ENCODE measurements at places on chromosomes 3 and 15. TPM values are rescaled to one million over a fixed set of nuclear protein-coding genes. Genes with fewer than 3 reads are reported as not detected.

- DNase-seq = no peak
Observed at GRCh38 chr15:42858540-42858939, 62.0 kb downstream of the TTBK2 start.

- no peak for DNase-seq
Observed at GRCh38 chr3:185846037-185846436, 21.2 kb upstream of the IGF2BP2 start.

DNA sequence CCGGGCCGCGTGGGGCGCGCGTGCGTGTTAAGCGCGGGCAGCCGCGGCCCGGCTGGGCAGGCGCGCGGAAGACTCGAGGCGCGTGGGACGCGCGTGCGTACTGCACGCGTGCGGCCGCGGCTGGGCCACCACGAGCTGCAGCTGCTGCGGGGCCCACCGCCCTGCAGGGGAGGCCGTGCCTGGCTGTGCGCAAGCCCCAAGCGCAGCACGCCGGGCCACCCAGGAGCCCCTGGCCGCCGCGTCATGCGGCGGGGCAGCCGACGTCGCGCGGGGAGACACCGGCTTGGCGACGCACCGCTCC, 590 bp upstream of the TRIM71 start:
- no peak for DNase-seq

DNA sequence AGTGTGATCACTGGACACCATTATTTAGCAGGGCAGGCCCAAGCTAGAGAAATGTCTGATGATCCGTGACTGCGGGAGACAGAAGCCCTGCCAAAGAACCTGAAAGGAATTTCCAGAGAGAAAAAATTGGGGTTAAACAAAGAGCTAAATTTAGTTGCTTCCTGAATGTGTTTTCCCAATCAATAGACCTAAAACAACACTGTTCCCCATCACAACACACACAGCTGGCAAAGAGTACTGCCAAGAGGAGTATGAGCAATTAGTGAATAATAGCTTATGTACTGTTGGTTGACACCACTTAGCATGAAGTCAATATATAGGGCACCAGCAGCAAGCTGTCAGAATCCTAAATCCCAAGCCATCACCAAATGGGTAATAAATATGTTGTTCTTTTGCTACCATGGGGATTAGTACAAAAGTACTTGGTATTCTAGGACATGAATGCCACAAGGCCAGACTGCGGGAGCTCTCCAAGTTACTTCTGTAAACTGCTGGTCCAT, 35.7 kb downstream of the CLK3 start:
- no peak for DNase-seq

DNA sequence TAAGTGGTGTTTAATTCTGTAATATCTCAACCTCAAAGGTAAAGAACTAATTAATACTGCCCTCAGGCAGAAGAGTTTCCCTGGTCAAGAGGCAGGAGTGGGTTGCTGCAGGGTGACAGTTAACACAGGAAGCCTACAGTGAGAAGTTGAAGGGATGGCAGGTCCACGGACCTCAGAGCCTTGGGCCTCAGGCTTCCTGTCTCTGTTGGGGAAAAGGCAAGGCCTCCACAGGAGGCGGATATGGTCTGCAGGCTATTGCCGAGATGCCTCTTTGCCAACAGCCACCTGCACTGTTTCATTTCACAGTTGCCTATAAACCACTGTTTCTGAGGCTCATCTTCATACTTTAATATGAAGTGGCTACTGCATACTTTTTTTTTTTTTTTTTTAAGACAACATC, 33.3 kb upstream of the RPN1 start:
- DNase-seq = no peak

GRCh38 chr15:41901431-41901830, 7.6 kb upstream of the SPTBN5 start:
- no peak for DNase-seq

DNA sequence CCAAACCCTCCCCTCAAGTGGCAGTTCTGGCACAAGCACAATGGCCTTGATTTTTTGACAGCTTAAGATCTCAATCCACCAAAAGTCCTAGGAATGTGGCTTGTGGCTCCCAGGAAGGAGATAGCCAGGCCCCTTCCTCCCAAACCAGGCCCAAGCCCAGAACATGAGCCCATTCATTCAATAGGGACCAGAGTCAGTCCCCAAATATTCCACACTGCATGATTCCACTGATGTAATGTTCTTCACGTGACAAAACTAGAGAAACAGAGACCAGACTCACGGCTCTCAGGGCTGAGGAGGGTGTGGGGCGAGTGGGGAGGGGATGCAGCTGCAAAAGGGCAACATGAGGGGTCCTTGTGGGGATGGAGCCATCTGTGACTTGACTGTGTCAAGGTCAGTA, 25.5 kb downstream of the ABTB1 start:
- DNase-seq = peak; percentile 17

DNA sequence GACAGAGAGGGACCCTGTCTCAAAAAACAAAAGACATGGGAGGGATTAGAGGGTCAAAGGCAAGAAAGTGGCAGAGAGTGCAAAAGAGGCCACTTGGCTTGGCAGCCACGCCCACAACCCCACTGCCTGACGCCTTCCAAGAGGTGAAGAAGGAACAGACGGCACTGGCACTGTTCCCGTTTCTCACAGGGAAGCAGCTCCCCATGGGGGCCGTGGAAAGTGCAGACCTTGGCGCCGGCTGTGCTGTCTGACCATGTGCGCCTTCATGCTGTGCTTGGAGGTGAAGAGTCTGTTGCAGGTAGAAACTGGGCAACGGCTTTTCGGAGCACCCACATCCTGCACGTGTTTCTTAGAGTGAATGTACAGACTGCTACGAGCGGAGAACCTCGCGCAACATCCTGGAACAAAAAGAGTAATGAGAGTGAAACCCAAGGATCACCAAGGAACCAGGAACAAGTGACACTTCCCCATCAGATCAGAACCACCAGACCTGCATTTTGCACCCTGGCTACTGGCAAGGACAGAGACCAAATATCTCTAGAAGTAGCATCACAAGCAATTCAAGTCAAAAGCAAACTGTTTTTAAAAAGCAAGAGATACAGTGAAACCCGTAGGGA, 9.7 kb downstream of the ZXDC start:
- DNase-seq = no peak

DNA sequence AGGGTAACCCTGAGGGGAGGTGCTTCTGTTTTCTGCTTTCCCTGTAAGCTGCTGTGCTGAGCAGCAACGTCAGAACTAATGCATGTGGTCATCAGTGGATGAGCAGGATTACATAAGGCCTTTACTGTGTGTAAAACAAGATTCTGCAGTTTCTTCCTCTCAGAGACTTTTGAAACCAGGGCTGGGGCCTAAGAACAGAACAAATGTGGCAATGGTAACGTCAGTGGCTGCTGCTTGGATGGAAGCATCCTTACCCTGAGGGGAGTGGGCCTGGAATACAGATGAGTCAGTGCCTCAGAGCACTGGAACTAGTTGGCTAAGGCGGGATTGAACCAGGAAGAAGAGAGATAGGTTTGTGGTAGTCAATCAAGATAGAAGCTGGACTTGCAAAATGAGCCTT, 180.2 kb upstream of the KCNH8 start:
- no peak for DNase-seq

The SLC25A20 gene
- 94.1 TPM for total RNA-seq

The ATP8B4 gene
- 2.5 TPM for total RNA-seq

The LINGO1 gene
- total RNA-seq = 0.96 TPM

The ZNF80 gene
- not detected for total RNA-seq

The DGKG gene
- 65.7 TPM for total RNA-seq

The LYZL4 gene
- total RNA-seq = not detected

The STRIT1 gene
- total RNA-seq = 11.7 TPM

The POLQ gene
- 0.38 TPM for total RNA-seq

The FOXL2NB gene
- not detected for total RNA-seq

The SLC2A2 gene
- total RNA-seq = not detected

The PLAAT1 gene
- total RNA-seq = 8.1 TPM

The NOX5 gene
- total RNA-seq = not detected

The RTP4 gene
- 0.93 TPM for total RNA-seq

Data from left ventricle myocardium inferior (tissue), 1 donor.